ENCODE measurements at places on chromosomes 16 and 17.

- no peak for DNase-seq
Observed at GRCh38 chr16:2155977-2156848, 631 bp downstream of the TRAF7 start.

DNA sequence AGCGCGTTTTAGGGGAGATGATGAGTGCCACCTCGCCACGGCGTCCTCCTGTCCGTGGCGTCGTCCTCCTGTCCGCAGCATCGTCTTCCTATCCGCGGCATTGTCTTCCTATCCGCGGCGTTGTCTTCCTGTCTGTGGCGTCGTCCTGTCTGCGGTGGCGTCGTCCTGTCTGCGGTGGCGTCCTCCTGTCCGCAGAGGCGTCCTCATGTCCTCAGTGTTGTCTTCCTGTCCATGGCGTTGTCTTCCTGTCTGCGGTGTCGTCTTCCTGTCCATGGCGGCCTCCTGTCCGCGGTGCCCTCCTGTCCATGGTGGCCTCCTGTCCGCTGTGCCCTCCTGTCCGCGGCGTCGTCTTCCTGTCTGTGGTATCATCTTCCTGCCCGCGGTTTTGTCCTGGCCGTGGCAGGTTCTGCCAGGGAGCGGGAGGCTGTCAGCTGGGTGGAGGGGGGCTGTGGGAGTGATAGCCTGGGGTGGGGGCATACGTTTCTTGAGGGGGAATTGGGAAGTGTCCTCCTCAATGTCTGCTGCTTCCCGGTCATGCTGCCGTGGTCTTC, 30.9 kb downstream of the TBCD start:
- DNase-seq = no peak

DNA sequence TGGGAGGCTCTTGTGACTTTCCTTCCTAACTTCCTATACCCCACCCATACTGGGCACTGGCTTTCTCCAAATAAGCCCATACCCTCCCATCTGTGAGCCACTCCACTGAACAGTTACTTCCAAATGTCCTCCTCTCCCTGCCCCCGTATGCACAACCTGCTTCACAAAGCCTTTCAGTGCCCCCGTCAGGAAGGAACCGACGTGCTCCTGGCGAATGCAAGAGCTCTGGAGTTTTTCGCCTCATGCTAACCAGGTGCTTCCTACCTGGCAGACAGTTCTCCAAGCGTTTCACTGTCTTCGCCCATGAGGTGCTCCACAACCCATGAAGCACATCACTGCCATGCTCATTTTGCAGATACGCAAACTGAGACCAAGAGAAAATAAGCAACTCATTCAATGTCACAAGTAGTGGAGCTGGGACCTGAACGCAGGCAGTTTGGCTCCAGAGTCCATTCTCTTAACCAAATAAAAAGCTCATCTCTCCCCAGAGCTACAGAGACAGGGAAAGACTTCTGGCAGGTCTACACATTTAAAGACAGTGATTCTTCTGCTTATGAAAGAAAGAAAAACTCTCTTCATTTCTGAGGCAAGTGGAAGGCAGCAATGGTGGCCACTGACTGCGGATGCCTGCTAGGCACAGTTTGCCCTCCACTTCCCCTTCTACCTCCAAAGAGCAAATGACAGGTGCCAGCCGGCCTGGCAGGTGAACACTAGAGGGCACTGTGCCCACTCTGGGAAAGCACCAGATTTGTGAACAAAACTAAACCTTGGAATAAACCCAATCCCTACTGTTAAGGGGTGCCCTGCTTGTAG, 23.8 kb downstream of the SPHK1 start:
- peak; percentile 75 for DNase-seq

DNA sequence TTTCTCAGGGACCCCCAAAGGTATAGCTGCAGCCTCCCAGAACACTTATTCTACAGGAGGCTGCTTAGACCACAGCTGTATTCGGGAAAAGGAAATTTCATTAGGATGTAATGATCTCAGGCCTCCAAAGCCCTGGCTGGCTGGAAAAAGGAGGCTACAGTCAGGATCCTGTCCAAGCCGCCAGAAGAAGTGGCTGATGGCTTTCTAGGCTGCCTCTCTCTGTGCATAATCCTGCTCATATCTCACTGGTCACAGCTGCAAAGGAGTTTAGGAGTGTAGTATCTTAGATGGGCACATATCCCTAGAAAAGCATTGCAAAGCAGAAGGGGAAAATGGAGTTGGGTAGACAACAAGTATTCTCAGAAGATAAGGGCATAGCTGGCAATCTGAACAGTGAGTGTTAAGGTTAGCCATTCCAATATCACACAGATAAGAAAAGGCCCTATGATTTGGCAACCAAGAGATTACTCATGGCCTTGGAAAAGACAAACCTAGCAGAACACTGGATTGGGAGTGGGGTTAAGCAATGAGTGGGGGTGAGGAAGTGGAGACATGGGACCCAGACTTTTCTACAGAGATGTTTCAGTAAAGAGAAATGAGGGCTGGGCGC, 26.0 kb upstream of the PRKCA start:
- no peak for DNase-seq

DNA sequence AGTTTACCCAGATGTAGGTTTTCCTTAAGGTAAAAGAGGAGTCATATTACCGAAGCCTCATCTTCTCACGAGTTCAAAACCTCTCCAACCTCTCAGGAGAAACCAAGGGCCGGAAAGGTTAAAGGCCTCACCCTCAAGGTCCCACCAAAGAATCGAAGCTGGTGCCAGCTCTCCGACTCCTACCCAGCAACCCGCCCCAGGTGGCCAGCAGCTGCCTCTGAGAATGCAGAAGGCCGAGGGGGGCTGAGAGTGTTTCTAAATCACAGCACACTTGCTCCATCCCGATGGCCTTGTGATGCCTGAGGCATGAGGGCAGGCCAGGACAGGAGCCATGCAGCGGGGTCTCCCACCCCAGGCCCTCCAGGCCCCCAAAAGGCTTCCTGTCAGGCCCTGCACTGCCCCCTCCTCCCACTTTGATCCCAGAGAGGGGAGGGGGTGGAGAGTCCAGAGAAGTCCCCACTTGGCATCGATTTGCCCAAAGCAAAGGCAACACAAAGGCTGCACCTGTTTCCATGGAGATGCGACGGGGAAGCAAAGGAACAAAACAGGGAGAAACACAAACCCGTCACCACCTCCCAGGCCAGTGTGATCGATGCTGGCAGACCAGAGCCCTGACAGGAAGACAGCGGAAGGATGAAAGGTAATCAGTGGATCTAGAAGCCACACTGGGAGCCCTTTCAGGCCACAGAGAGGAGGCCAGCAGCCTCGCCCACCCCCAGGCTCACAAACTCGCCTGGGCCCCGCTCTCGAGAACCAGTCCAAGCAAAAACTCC, 39.0 kb downstream of the CUEDC1 start:
- DNase-seq = no peak

DNA sequence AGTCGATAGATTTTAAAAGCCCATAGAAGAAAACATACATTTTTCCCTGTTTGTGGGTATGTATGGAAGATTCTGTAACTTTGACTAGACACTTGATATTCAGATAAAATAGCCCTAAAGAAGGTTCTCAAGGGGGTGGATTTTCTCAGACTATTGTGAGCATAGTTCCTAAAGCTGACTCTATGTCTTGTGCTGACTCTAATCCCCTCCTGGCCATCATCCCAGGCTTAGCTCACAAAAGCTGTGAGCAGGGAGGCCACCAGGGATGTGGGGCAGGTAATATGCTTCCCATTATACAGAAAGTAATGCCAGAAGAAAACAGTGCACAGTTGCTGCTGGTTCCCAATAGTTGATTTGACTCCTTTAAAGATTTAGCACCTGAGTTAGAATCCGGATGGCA, 32.0 kb downstream of the CDH13 start:
- DNase-seq = no peak
